ENCODE measurements at places on chromosomes 1 and 21.

DNA sequence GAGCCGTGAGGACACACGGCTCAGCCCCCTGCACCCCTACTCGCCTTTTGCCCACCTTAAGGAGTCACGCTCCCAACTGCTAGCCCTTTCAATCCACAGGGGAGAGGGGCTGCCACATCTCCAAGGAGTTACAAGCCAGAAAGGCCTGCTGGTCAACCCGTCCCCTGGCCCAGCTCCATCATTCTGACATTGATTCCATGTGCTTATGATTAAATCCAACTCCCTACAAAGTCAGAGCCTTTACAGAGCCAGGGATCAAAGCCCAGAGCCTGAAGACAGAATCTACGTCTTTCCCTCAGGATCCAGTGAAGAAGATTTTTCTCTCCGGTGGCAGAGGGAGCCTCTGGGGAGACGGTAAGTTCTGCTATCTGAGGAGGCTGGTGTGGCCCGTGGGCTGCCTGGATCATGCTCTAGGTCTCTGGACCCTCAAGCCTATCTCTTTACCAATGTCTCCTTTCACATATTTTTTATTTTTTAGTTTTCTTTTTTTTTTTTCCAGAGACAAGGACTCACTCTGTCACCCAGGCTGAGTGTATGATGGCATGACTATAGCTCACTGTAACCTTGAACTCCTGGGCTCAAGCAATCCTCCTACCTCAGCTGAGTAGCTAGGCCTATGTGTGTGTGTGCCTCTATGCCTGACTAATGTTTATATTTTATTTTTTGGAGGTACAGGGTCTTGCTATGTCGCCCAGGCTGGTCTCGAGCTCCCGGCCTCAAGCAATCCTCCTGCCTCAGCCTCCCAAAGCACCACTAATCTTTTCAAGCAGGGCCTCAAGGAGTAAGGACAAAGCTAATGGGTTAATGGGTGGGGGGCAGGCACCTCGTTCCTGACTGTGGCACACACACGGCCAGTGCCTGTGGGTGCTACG, 61.3 kb downstream of the SLC66A1 start:
- DNase-seq = no peak

GRCh38 chr21:33268737-33269441, 2.7 kb downstream of the IL10RB start:
- no peak for DNase-seq

DNA sequence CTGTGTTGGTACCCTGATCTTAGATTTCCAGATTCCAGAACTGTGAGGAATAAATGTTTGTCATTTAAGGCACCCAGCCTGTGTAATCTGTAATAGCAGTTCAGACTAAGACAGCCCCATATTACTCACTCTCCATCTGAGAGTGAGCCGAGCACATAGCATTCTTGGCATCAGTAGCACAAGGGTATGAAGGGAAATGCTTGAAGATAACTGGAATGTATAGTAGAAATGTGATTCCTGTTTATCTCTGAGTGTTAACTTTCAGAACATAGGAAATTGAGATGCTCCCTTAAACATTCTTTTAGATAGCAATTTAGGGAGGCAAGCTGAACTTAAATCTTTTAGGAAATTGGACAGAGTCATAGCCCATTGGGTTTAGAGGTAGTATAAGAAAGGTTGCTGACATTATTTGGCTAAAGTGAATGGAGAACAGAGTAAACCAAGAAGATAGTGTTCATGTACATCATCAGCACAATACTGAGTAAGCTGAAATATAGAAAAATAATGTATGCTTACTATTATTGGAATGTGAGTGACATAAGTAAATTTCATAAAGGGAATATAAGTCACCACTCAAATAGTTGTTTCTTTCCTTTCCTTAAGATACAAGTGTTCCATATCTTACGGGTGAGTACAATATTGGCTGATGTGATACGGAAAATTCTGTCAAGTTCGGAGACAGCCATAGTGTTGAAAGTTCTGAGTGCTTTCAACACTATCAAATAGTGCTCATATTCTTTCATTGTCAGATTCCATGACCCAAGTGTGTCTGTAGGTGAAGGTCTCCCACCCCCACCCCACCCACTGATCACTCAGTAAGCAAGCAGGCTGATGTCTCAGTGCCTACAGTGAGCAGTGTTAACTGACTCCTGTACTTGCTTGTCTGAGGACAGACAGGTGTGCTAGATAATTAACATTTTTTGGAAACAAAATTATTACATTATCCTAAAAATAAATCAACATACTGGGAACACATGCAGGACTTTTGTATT, 73.7 kb downstream of the LRRC8D start:
- peak; percentile 97 for DNase-seq

- no peak for DNase-seq
Observed at GRCh38 chr1:71463144-71463543, 382.3 kb upstream of the ZRANB2 start.

- no peak for DNase-seq
Observed at GRCh38 chr1:21801100-21801499, 11.0 kb upstream of the LDLRAD2 start.

GRCh38 chr1:202684716-202685115, 25.5 kb downstream of the SYT2 start:
- no peak for DNase-seq

- DNase-seq = no peak
Observed at GRCh38 chr21:31162079-31162699, 123.9 kb upstream of the KRTAP19-8 start.

DNA sequence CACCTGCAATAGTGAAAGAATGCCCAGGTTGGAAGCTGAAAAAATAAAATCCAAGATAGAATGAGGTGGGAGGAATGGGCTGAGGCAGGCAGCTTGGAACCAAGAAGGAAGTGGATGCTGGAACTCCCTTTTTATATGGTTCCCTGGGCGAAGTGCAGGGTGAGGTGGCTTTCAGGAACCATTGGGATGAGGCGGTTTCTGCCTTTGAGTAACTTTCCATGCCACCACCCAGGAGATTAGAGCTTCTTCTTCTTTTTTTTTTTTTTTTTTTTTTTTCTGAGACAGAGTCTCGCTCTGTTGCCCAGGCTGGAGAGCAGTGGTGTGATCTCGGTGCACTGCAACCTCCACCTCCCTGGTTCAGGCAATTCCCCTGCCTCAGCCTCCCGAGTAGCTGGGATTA, 17.8 kb upstream of the MRPS6 start:
- no peak for DNase-seq

DNA sequence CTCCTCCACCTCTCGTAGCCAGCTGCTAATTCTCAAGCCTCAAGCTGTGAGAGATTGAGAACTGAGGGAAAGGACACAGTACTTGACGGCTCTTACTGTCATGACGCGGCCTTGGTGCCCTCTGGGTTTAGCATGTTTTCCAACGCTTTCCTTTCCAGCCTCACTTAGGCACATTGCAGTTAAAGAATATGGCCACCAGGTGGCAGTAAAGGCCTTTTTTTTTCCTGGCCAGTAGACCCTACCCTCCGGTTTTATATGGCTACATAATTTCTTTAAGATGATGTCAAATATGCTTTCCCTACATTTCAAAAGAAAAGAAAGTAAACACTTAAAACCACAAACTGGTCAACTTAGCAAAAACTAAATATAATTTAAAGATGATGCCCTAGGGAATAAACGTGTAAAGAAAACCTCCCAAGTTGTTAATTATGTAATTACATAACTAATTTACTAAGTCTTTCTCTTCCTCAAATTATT, 56.8 kb upstream of the PRDX6 start:
- peak; percentile 80 for DNase-seq

- peak; percentile 93 for DNase-seq
Observed at GRCh38 chr1:201551877-201552731, 13.2 kb downstream of the NAV1 start.

DNA sequence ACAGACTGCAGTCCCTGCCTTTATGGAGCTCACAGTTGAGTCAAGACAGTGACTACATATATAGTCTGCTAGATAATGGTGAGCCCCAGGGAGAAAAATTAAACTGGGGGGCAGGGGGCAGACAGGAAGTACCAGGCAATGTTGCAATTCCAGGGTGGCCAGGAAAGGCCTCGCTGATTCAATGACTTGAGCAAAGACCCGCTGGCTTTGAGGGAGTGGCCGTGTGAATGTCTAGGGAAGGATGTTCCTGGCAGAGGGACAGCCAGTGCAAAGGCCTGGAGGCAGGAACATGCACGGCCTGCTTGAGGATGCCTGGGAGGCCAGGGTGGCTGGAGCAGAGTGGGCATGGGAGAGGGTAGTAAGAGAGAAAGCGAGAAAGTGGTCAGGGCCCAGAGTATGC, 23.0 kb upstream of the EPHA8 start:
- DNase-seq = peak; percentile 39

- no peak for DNase-seq
Observed at GRCh38 chr1:50705699-50706098, 254.4 kb downstream of the FAF1 start.

GRCh38 chr1:31577515-31578192, 1.3 kb downstream of the TINAGL1 start:
- peak; percentile 85 for DNase-seq

GRCh38 chr1:70090141-70090540, 115.2 kb downstream of the LRRC40 start:
- peak; percentile 71 for DNase-seq

GRCh38 chr1:46183926-46184557, 7.8 kb upstream of the P3R3URF start:
- DNase-seq = no peak

- DNase-seq = peak; percentile 66
Observed at GRCh38 chr1:44714944-44715571, 15.9 kb downstream of the RNU5D-1 start.

- DNase-seq = peak; percentile 78
Observed at GRCh38 chr21:34282223-34282622, 81.6 kb upstream of the KCNE2 start.

- DNase-seq = no peak
Observed at GRCh38 chr1:234069760-234070159, 165.3 kb downstream of the SLC35F3 start.

GRCh38 chr1:205929496-205930194, 13.6 kb downstream of the SLC26A9 start:
- DNase-seq = no peak

DNA sequence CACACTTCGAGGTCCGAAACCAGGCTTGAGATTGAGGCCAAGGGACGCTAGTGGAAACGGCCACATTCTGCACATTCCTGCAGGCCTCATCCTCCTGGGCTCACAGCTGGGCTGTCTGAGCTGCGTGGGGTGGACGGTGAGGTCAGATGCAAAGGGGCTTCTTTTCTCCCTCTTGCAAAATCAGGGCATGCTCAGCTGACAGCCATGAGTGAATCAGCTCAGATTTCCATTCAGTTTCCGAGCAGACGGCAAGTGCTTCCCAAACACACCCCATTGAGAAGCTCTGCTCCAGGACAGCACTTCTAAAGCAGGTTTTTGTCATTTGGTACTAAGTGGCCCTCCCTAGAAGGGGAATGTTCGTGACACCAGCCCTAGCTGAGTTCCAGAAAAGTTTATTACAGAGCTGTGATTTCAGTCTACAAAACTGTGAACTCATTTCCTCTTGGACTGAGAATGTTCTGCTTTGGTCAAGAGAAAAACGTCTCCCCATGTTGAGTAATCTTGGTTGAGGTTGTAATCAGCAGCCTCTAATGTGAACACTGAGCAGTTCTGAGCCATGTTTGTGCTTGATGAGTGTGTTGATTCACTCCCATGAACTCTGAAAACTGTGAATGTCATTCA, 10.0 kb downstream of the PDPN start:
- DNase-seq = peak; percentile 57

DNA sequence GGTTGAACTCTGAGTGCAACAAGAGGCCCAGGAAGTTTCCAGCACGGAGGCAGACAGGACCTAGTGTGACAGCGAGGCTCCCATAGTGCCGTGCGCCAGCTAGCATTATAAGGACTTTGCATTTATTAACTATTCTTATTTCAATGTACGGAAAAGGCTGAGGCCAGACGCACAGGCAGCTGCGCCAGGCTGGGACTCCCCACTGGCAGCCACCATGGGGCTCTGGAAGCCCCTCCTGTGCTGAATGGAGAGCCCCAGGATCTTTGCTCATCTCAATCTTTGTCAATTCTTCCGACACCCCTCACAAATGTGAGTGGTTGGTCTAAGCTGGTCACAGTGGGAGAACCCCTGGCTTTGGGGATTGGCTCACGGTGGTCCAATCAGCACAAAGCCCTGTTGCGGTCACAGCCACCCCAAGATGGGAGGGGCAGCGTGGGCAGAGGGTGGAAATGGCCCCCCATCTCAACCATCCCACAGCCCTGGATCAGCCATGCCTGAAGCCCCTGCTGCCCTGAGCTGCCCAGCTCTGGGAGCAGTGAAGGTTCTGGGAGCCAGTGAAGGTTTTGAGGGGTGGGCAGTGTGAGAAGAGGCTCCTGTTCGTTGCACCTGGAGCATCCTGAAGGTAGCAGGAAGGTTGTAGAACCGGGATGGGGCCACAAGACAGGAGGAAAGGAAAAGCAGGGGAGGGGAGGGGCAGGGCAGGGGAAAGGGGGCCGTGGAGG, 59.5 kb upstream of the ADARB1 start:
- no peak for DNase-seq

GRCh38 chr1:99956755-99957154, 13.0 kb upstream of the SLC35A3 start:
- peak; percentile 23 for DNase-seq

DNA sequence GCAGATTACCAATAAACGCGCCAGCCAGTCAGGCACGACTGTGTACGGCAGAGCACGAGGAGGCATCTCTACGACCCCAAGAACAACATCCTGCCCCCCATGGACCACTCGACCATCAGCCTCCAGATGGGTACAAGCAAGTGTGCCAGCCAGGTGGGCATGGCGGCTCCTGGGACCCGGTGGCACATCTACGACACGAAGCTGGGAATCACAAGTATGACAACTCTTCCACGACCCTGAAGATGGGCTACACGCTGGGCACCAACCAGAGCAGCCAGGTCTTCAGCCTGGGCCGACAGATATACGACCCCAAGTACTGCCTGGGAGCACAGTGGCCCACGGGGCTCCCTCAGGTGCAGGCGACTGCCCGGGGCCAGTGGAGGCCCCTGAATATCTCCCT, 217.6 kb downstream of the POTED start:
- DNase-seq = no peak
